ENCODE measurements at places on chromosomes 7 and 10.

DNA sequence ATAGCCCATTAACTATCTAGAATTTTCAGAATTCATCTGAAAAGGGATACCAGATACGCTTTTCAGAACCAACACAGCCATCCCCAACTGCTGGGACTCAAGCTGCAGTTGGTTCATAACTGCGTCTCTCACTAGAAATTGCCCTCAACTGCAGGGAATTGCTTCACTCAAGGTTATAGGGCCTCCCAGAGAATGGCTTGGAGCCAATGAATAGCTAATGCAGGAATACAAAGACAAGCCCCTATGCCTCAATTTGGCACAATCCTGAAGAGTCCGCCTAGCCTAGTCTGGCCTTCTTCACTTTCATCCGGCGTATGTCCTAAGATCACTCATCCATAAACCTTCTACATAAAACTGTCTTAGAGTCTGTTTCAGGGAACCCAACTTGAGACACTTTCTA, 164.0 kb downstream of the SKAP2 start:
- H3K4me3 ChIP-seq = no peak overlapping the region
- no peaks in the 10 kb centered on the region for H3K27me3 ChIP-seq
- no peak overlapping the region for H3K27ac ChIP-seq
- DNase-seq = no peak

GRCh38 chr10:66349726-66350125, 576.1 kb upstream of the LRRTM3 start:
- no peak overlapping the region for H3K27ac ChIP-seq
- no peaks in the 10 kb centered on the region for H3K27me3 ChIP-seq
- no peaks in the 10 kb centered on the region for H3K4me1 ChIP-seq
- H3K36me3 ChIP-seq = no peaks in the 10 kb centered on the region
- no peak overlapping the region for H3K4me3 ChIP-seq

GRCh38 chr10:26733750-26734568, 36.5 kb downstream of the PDSS1 start:
- H3K36me3 ChIP-seq = peaks cover 7% of the 10 kb centered on the region
- DNase-seq = no peak
- H3K27me3 ChIP-seq = no peaks in the 10 kb centered on the region
- H3K27ac ChIP-seq = no peak overlapping the region
- H3K4me3 ChIP-seq = no peak overlapping the region

DNA sequence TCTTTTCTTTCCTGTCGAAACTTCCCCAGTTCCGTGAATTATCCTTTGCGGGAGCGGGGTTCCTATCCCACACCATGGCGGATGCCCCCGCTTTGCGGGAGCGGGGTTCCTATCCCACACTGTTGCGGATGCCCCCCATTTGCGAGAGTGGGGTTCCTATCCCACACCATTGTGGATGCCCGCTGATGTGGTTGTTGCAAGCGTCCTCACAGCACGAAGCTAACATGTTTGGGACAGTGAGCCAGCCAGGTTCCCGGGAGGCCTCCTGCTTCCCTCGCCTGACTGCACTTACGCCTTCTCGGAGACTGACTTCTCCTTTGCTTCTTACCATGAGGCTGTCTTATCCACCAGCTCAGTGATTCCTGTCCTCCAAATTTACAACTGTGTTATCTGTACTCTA, 134.7 kb downstream of the VIPR2 start:
- DNase-seq = peak; percentile 53
- H3K4me3 ChIP-seq = no peak overlapping the region
- H3K4me1 ChIP-seq = peaks cover 41% of the 10 kb centered on the region
- peak overlapping the region; percentile 96 for H3K27ac ChIP-seq

GRCh38 chr10:91549262-91549661, 83.6 kb downstream of the PPP1R3C start:
- no peaks in the 10 kb centered on the region for H3K4me1 ChIP-seq
- H3K36me3 ChIP-seq = no peaks in the 10 kb centered on the region
- H3K4me3 ChIP-seq = no peak overlapping the region
- no peak overlapping the region for H3K27ac ChIP-seq
- H3K27me3 ChIP-seq = no peaks in the 10 kb centered on the region

GRCh38 chr7:149690688-149691446, 82.5 kb downstream of the ZNF467 start:
- H3K4me3 ChIP-seq = no peak overlapping the region
- no peak for DNase-seq
- H3K4me1 ChIP-seq = no peaks in the 10 kb centered on the region
- no peaks in the 10 kb centered on the region for H3K36me3 ChIP-seq
- H3K27ac ChIP-seq = no peak overlapping the region
- peaks cover 10% of the 10 kb centered on the region for H3K27me3 ChIP-seq

- no peaks in the 10 kb centered on the region for H3K27me3 ChIP-seq
- H3K27ac ChIP-seq = no peak overlapping the region
- H3K4me3 ChIP-seq = no peak overlapping the region
- DNase-seq = no peak
These were observed 51.7 kb downstream of the GRID1 start for GRCh38 chr10:86314616-86315548.

- no peak overlapping the region for H3K27ac ChIP-seq
- H3K4me3 ChIP-seq = no peak overlapping the region
- H3K36me3 ChIP-seq = no peaks in the 10 kb centered on the region
- no peaks in the 10 kb centered on the region for H3K27me3 ChIP-seq
- no peaks in the 10 kb centered on the region for H3K4me1 ChIP-seq
These were observed 18.2 kb downstream of the GPR146 start for GRCh38 chr7:1062296-1063294.

- peak; percentile 79 for DNase-seq
- H3K4me1 ChIP-seq = no peaks in the 10 kb centered on the region
- H3K36me3 ChIP-seq = peaks cover 7% of the 10 kb centered on the region
- peak overlapping the region; percentile 44 for H3K27ac ChIP-seq
- H3K4me3 ChIP-seq = no peak overlapping the region
These were observed 202.7 kb downstream of the FAM107B start for GRCh38 chr10:14571866-14572507.

DNA sequence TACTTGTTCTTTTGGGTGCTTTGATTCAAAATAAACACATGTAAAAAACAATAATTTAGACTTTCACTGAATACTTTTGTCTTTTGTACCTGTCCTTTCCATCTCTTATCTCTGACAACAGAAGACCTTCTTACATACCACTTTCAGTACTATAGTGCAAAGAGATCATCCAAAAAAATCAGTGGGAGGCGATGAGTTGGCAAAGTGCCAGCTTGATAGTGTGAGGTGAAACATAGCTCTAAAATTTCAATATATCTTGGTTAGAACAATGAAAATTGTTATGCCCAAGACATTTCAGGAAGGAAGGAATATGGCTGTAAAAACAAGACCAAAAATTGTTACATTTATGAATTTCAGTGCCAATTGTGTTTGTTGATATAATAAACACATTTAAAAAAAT, 390.2 kb upstream of the COBL start:
- no peaks in the 10 kb centered on the region for H3K36me3 ChIP-seq
- no peaks in the 10 kb centered on the region for H3K4me1 ChIP-seq
- DNase-seq = no peak
- no peak overlapping the region for H3K4me3 ChIP-seq

Data from ascending aorta (tissue), 2 donors.